ENCODE measurements at places on chromosomes 3 and 15. TPM values are rescaled to one million over a fixed set of nuclear protein-coding genes. Genes with fewer than 3 reads are reported as not detected.
A peak's percentile ranks its signal among the peaks of the same experiment; 100 is the strongest.

DNA sequence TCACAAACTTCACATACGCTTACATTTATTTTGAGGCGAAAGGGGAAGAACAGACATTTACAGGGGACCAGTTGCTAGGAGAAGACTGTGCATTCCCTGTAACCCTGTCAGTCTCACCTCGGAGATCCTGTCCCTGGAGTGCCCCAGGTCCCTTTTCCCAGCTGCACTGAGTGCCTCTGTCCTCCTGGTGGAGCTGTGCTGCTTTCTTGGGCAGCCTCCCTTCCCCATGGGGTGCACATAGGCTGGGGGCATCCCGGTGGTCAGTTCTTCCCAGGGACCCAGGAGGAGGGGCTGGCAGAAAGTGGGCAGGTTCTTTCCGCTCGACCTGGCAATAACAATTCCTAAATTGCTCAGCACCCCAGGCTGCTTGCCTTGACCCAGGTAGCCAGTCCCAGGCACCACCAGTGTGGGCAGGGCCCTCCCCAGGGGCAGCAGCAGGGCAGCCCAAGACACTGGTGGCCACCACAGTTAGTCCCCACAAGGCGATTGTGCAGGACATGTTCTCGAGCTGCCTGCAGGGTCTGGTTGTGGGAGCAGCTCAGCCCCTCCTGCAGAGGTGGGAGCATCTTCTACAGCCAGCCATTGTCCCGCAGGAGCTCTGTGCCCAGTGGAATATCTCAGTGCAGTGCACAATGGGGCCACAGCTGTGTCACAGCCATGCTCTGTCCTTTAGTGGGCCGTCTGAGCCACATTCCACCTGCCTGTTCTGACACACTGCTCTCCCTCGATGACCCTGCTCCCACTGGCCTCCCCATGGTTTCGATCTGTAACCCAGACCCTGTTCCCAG lies 36.3 kb downstream of the APBA2 start:
- DNase-seq: no peak

DNA sequence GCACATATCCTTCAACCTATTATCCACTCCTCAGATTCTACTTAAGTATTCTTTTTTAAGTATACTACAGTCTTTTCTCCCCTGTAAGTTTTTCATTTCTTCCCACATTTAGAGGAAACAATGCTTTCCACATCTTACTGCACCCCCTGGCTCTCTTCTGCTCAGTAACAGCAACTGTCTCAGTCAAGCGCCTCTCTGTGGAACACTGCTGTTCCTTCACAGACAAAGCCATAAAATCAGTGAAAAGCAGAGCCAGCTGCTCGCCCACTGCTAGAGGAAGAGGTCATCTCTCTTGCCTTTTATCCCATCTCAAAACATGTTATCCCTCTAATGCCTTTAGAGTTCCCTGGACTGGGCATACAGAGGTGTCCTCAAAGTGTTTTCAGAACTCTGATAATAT lies 24.8 kb downstream of the SERP1 start:
- DNase-seq: no peak

GRCh38 chr3:12175137-12175593 lies 16.5 kb upstream of the TIMP4 start:
- DNase-seq: no peak

GRCh38 chr3:150603980-150604319 lies 829 bp downstream of the SELENOT start:
- DNase-seq: no peak

GRCh38 chr15:31197497-31198414 lies 96.2 kb upstream of the TRPM1 start:
- DNase-seq: peak; percentile 54

DNA sequence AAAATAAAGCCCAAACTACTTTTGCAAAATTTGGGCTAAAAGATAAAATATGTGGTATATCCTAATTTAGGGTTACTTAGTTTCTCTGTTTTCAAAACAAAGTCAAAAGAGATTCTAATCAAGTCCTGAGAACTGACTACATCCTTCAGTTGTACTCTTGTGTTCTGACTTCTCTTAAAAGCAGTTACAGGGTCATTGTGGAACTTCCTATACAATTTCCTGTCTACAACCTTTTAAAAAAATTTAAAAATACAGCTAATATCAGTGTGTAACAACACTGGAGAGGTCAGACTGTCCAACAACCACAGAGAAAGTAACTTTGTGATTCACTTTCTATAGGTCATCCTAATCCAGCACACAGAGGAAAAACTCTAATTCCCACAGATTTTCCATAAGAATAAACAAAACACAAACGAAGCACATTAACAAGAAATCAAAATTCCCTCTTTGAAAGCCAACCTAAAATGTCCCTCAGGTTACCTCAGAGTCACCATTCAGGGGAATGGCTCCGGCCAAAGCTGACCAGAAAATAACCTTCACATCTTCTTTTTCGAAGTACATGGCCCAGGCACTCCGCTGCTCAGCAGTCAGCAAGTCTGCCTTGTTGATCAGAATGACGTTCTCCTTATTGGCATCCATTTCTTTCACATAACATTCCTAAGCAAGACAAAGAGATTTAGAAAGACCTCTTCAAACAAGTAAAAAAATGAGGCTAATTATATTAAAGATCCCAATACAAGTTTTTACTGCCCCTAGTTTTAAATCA lies 13.3 kb downstream of the LSG1 start:
- no peak for DNase-seq

GRCh38 chr15:72369964-72370363 lies 5.8 kb downstream of the HEXA start:
- DNase-seq: no peak

DNA sequence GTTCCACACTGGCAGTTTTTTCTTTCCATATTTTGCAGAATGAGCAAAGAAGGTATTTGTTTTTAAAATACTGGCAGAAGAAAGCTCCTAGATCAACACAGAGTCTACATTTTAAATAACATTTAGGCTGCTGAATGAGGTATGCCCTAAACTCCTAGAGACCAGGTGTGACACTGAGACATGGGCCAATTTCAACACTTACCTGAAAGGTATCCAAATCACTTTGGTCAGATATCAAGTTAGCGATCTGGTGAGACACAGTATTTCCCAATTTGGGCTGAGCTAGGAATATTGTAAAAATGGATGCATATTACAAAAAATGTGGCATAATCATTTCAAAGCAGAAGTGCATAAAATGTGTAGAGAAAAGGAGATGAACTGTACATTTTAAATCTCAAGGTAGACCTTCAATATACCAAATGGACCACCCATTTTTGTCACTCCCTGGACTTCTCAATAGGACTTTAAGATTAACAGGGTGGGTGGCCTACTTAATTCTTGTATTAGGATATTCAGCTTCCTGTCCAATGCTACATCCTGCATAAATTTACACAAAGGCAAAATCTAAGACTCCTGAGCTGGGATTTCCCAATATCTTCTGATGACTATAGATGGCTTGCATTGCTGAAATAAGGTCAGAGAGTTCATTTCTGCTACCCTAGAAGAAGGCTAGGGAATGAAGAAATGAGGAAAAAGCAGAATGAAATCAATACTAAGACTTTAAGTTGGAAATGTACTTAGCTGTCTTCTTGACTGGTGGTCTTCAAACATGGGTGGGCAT lies 487.8 kb downstream of the FOXP1 start:
- no peak for DNase-seq

DNA sequence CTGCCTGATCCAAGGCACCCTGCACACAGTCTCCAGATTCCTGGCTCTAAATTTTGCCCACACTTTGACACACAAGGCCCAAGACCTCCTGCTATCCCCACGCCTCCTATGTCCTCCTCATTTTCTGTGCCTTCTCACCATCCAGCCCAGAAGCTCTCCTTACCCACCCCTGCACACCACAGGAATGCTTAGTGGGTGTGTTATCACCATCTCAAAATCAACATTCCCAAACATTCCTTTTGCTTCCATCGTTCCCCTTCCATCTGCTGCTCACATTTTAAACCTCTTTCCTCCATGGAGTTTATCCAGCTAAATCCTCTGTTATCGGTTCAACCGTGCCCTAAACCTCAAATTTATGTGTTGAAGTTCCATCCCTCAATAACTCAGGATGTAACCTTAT lies 43.9 kb downstream of the DGKG start:
- no peak for DNase-seq

DNA sequence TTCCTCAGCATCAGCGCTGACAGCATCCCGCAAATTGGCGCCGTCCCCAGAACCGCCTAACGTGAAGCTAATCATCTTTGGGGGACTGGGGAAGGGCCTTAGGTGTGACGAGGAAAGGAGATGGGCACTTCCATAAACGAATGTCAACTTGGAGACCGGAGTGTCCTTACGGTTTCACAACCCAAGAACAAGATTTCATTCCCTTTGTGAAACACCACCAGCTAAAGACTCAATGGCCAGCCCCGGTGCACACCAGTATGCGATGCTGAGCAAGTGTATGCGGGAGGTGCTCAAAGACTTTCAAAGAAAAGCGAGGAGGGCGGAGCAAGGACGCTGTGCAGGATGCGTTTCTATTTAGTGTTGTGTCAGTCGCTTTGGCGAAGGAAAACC lies 759 bp upstream of the TTBK2 start:
- DNase-seq: peak; percentile 20

DNA sequence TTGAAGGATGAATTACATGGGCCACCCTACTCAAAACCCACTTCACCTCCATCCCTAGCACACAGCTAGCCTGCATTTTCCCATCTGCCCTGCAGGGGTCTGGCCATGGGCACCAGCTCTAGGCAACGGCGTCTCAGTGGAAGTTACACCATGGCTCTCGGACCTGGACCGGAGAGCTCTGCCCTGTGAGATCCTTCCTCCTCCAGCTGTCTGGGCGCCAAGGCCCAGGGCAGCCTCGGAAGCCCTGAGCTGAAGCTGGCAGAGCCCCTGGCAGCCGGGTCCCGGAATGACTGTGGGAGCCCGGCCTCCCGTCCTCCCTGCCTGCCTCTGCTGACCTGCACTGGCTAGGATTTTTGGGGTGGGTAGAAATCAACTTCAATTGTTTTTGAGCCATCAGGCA lies 98.9 kb downstream of the CHSY1 start:
- DNase-seq: no peak

- DNase-seq: peak; percentile 89
Measured at GRCh38 chr3:38029400-38030125, at the start of gene PLCD1. TSS of gene PLCD1 (minus strand) at chr3:38029642. CDS start at chr3:38029539, 103 bp downstream.

DNA sequence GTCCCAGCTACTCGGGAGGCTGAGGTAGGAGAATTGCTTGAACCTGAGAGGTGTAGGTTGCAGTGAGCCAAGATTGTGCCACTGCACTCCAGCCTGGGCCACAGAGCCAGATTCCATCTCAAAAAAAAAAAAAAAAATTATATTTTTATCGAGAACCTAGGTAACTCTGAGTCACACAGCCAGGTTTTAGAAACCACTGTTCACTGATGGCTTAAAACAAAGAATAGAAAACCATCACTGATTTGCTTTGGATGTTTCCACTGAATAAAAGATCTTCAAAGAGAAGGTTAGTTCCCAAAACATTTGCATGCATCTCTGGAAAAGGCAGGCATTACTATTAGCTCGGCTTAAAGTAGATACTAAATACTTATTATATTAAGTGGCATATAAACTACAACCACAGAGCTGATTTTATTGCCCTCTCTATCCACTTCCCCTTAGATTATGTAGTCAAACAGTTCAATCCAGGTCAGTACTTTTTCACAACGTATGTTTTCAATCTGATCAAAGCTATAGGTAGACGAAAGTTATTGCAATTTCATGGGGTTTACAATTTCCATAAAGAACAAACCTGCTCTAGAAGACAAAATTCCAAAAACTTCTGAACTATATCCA lies 1.4 kb downstream of the B4GALT4 start:
- no peak for DNase-seq

GRCh38 chr3:170868577-170869238 lies 1.3 kb downstream of the RPL22L1 start:
- no peak for DNase-seq

GRCh38 chr3:111618945-111619344 lies 23.8 kb upstream of the ZBED2 start:
- no peak for DNase-seq

DNA sequence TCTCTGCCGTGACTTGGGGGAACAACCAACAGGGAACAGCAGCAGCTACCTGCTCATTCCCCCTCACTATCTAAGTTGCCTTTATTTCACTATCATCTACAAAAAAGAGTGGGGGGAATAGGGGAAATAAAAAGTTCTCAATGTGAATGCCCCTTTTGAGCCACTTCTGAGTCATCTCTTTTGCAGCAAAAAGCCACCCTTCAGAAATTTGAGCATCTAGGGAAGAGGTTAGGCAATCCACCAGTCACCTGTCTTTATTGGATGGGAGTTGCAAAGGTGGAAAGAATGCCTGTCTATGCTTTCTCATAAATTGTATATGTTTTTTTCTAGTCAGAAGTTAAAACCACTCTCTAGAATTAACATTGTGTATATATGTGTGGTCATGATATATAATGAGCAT lies 41.1 kb downstream of the GPD1L start:
- DNase-seq: no peak

GRCh38 chr15:77966540-77967234 lies 110.8 kb downstream of the TBC1D2B start:
- peak; percentile 61 for DNase-seq

GRCh38 chr15:47184003-47184907 lies 533.0 kb upstream of the SEMA6D start:
- peak; percentile 65 for DNase-seq

- DNase-seq: no peak
Measured at GRCh38 chr15:50576166-50576565, 29.7 kb upstream of the USP50 start.

GRCh38 chr3:52856666-52857065 lies 21.8 kb upstream of the MUSTN1 start:
- DNase-seq: no peak

DNA sequence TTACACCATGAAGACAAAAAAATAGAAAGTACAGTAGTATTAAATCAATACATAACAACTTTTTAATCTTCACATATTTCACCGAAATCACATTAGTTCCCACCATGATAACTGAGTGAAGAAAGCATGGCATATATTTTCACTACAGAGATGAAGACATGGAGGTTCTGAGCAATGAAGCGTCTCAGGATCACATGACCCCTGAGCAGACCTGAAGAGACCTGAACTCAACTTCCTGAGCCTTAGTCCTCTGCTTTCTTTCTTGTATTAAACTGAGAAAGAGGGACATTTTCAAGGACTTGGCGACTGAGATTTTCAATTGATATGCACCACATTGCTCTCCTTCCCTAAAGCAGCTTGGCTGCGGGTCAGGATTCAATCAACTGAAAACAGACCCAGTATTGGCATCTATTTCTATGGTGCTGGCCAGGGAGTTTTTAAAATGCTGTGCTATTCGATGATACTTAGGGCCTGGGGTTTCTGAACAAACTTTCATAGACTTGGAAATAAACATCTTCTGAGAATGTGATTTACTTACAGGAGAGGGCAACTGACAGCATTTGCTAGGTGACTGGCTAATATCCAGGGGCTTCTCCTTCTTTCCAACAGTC lies 165.1 kb downstream of the LSAMP start:
- no peak for DNase-seq

Gene GASK1A
- 2.1 TPM for total RNA-seq

Gene KCNAB1
- 0.80 TPM for total RNA-seq

Gene TNIK
- total RNA-seq: 15.0 TPM

Gene ATP2B2
- total RNA-seq: 1.8 TPM

Gene FAM107A
- total RNA-seq: 0.93 TPM

Gene CHCHD4
- 15.2 TPM for total RNA-seq

Gene FANCD2
- total RNA-seq: 8.8 TPM

Gene FBXO40
- total RNA-seq: not detected

Gene LINGO1
- 3.3 TPM for total RNA-seq

Gene FBXW12
- total RNA-seq: not detected

Gene LPP
- 67.7 TPM for total RNA-seq

Gene IQCH
- total RNA-seq: 0.24 TPM

Gene FOXL2NB
- not detected for total RNA-seq

Gene CLRN1
- not detected for total RNA-seq

Gene RBSN
- total RNA-seq: 19.4 TPM

Gene CYP8B1
- total RNA-seq: 5.9 TPM

Gene PPIB
- 814 TPM for total RNA-seq

Gene SOX2
- 3.5 TPM for total RNA-seq

All from hepatocyte (in vitro differentiated cells).